ENCODE measurements at places on chromosomes 6 and 20.

DNA sequence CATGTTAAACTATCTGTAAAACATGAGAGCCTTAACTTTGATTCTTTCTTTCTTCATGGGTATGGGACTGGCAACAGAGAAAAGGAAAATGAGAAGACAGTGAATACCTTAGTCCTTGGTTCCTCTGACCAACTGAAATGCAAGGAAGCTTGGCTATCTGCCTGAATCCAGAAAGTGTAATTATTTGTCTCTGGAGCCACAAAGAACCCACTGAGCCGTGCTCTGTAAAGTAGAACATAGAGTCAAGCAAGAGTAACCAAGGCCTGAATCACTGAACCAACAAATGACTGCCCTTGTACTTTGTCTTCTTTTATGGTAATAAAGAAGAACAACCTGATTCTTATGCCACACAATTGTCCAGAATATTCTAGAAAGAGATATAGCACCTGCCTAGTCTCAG is 27.6 kb downstream of the PKHD1 start:
- peak; percentile 6 for DNase-seq

DNA sequence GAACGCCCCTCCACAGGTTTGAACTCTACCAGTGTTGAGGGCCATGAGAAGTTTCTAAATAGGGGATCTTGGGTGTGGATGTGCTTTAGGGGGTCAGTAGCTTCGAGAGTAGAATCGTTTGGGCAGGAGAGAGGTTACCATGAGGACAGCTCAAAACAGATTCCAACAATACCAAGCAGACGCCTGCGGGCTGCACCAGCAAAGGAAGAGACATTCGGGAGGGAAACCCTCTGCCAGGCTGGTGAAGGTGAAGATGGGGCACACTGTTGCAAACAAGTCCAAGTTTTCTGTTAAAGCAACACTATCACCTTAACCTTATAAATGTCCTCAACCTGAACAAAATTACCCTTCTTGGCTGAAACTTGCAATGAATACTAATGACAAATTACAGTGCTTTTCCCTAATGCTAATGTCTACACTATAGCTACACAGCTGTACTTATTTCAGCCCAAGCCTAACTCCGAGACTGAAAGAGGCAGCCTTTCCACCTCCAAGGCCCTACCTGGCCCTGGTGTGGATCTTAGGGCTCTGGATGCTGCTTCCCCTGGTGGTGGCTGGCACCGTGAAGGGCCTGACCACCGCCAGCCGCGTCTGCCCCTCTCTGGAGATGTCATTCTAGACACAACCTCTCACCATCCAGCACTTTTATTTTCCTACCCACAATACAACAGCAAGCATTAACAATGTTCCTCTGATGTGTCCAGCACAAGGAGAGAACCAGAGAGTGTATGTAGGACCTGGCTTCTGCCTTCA is 80.1 kb downstream of the DLL1 start:
- no peak for DNase-seq

DNA sequence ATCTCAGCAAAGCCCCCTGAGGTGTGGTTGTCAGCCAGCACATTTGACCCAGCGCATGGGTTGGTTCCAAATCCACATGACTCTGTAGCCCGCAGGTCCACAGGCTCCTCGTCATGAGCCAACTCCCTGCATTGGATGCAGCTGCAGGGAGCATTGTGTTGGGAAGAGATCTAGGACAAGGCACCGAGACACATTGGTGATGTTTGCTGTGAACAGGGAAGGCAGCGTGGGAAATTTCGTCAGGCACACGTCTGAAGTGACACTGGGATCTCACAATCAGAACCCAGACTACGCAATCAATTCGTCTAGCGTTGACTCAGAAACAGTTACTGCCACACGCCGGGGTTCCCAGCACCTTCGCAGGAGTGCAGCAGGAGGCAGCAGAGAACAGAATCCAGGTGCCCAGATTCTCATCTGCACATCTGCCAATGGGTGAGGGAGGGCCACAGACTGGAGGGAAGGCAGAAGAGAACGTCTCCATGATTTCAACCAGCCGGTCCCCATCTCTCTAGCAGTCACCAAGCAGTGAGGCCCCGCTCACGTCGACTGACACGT is 177.0 kb downstream of the TTLL2 start:
- no peak for DNase-seq

DNA sequence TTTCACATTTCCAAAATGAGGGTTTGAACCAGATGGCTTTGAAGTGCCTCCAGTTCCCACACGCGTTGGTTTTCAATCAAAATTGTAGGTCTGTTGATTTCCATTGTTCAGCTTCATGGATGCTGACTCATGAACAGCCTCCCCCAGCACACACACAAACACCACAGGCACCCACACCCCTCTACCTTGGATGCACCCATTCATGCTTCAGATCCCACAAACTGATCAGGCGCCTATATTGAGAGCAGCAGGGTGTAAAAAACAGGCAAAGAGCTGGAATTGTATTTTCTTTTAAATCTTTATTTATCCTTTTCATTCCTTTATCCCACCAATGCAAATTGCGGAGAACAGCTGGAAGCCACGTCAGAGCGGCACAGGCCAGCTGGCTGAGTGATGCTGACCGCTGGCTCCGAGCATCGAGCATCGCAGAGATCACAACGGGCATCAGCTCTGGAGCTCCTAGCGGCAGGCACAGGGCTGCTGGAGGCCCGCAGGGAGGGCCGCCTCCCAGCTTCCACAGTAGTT is 29.3 kb upstream of the TBC1D7 start:
- peak; percentile 58 for DNase-seq

GRCh38 chr6:170311696-170312095 is 5.1 kb downstream of the FAM120B start:
- DNase-seq = no peak

- no peak for DNase-seq
Measured at GRCh38 chr6:156773935-156774852, 3.0 kb upstream of the ARID1B start.

DNA sequence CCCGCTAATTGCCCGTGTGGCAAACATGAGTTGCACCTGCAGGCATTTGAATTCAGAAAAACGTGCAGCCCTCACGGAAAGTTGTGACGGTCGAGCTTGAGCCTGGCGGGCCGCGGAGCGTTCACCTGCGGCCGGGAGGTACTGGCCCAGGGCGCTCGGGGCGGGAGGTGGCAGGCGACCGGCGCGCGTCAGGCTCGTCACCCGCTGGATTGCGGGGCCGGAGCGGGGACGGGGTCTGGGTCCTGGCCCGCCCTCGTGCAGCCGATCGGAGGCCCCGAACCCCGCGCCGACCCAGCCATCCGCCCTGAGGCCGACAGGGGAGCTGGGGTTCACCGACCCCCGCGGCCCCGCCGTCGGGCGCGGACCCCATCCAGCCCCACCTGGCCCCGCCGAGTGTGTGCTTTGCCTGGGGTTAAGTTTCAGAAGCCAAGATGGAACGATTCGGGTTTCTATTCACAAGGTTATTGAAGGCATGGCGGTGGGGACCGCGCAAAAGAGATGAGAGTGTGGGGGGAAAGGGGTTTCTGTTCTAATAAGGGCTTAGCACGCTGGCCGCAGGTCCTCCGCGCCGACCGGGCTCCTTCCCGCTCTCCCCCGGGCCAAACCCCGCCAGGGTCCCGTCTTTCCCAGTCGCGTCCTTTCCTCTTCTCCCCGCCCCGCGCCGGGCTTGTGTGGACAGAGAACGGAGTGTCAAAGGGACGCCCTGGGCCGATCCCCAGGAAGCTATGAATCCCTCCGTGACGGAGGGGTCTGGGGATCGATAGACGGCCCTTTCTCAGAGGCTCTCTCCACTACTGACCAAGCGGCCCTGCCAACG is 1.6 kb upstream of the HEY2 start:
- DNase-seq = peak; percentile 72

- DNase-seq = no peak
Measured at GRCh38 chr6:89215391-89215790, 1.8 kb downstream of the GABRR1 start.

DNA sequence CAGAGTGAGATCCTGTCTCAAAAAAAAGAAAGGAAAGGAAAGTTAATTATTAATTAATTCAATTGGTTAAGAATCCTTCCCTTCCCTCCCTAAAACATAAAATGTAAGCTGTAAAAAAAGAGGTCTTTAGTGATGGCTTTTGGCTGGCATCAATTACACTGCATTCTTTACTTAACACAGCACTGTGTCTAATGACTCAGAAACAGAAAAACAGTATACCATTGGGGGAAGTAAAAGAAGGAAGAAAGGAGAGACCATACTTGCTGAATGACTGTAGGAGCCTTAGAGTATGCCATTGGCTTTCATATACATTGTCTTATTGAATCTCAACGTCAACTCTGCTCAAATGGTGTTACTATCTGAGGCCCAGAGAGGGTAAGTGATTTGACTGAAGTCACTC is 18.3 kb upstream of the CITED2 start:
- no peak for DNase-seq

GRCh38 chr20:63657260-63657936 is 714 bp upstream of the RTEL1 start:
- no peak for DNase-seq

DNA sequence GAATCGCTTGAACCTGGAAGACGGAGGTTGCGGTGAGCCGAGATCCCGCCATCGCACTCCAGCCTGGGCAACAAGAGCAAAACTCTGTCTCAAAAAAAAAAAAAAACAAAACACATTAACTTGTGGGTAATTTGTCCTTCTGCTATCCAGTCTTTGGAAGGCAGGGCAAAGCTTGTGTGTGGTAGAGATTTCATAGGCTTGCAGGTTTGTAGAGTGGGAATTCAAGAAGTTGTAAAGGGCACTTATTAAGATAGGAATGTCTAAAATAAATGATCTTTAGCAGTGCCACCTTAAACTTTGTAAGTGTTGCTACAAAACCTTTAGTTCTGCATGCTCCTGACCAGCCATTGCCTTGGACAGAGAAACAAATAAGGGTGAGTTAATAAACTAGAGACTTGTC is 8.4 kb downstream of the VAPB start:
- no peak for DNase-seq

- DNase-seq = no peak
Measured at GRCh38 chr20:17482536-17482935, 48.6 kb downstream of the BFSP1 start.

DNA sequence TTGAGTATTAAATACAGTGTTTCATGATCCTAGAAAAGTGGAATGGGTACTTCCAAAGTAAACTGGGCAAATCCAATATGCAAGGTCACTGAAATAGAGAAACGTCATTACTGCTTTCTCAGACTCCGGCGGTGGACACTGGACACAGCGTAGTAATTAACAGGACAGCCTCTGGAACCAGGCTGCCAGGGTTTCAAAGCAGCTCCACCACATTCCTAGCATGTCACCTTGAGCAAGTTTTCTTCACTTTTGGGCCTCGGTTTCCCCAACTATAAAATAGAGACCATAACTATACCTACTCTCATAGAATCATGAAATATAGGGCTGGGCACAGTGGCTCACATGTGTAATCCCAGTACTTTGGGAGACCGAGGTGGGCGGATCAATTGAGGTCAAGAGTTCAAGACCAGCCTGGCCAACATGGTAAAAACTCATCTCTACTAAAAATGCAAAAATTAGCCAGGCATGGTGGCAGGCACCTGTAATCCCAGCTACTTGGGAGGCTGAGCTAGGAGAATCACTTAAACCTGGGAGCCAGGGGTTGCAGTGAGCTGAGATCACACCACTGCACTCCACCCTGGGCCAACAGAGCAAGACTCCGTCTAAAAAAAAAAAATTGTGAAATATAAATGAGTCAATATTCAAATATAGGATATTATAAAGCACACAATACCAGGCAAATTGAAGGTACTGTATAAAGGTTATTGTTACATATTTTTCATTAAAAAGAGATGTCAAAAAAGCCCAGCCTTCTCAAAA is 24.9 kb downstream of the ARHGAP18 start:
- DNase-seq = no peak

GRCh38 chr6:167811442-167812087 is 15.1 kb upstream of the AFDN start:
- no peak for DNase-seq

GRCh38 chr6:132792510-132792909 is 5.9 kb downstream of the SLC18B1 start:
- no peak for DNase-seq

DNA sequence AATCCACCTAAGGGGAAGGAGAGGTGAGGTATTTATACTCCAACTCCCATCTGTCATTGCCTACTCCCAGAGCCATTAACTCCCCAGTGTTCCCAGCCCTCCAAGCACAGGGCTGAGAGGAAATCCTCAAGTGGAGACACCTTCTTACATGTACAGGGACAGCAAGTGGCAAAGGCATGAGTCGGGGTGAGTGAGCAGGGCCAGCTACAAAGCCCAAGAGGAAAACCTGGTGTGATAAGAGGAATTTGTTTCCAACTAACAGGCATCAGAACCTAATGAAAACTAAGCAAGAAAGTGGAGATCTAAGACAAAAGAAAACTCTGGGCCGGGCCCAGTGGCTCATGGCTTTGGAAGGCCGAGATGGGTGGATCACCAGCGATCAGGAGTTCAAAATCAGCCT is 70.0 kb upstream of the SRSF6 start:
- DNase-seq = no peak

DNA sequence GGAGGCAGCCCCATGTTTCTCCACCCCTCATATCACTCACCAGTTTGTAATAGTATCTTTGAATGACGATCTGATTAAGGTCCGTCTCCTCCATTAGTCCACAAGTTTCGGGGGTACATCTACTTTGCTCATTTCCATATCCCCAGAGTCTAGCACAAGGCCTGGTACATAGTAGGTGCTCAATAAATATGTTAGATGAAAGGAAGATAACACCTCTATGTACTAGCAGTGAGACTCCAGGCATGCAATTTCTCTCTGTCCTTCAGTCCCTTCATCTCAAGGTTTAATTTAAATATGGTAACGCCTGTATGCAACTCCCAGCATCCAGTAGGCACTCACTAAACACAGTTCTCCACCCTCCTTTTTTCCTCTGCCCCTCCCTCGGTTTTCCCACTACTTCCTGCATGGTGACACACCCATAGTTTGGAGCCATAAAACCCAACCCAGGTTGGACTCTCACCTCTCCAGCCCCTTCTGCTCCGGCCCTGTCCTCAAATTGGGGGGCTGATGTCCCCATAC is 461 bp upstream of the HNF4A start:
- no peak for DNase-seq

GRCh38 chr6:64789476-64789875 is 917.5 kb downstream of the EYS start:
- DNase-seq = no peak

- DNase-seq = no peak
Measured at GRCh38 chr6:115717472-115717871, 343.2 kb downstream of the FRK start.

DNA sequence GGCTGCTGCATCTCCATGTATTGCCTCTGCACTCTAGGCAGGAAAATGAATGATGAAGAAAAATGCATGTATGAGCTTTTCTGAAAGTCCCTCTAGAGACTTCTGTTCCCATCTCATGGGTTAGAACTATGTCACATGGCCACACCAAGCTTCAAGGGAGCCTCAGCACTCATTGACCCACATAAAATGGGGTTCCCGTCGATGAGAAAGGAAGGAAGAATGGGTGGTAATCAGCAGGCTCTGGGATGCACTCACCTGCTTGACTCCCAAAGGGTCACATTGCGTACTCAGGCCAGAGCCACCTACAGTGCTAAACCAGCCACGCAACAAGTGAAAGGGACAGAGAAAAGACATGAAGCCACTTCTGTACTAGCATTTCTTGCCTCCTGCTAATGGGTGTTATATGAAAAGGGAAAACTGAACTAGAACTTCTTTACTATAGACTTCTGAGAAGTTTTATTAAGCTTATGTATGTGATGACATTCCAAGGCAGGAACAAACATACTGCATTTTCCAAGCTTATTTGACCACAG is 95.8 kb upstream of the GCM1 start:
- DNase-seq = no peak
